ENCODE measurements at places on chromosomes 2 and 18.
A peak's percentile ranks its signal among the peaks of the same experiment; 100 is the strongest.

GRCh38 chr2:189233527-189233926 lies 54.0 kb upstream of the COL5A2 start:
- no peak for DNase-seq

- no peak for DNase-seq
Measured at GRCh38 chr2:4873364-4873763, 818.8 kb upstream of the SOX11 start.

DNA sequence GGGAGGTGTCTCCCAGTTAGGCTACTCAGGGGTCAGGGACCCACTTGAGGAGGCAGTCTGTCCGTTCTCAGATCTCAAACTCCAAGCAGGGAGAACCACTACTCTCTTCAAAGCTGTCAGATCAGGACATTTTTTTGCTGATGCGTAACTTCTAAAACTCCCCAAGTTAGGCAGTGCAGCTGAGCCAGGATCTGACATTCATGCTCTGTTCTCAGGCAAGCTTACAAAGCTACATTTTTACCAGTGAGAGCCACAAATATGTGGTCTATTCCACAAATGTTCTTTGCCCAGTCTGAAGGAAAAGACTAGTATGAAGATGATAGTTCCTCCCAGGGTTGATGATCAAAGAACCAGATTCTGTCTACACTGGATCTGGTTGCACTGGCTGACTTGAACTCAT lies 184.1 kb downstream of the MTCL1 start:
- no peak for DNase-seq

- DNase-seq, result no peak
Measured at GRCh38 chr2:207014424-207014823, 75.1 kb downstream of the CPO start.

- DNase-seq, result no peak
Measured at GRCh38 chr2:136164280-136164776, 46.4 kb upstream of the CXCR4 start.

DNA sequence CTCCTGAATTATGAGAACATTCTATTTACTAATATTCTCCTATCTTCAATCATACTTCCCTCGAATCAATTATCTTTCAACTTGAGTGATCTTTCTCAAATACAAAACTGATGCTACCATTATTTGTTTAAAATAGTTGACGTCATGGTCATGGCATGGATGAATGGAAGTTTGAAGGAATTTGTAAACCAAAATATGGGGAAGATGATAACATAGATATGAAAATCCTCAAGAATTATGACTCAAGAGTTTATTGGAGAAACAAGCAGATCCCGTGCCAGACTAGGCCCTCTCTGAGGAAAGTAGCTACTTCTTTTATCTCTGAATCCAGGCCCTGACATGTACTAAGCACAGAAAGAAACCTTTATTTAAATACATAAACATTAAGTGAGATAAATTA lies 270.4 kb upstream of the MC4R start:
- no peak for DNase-seq

DNA sequence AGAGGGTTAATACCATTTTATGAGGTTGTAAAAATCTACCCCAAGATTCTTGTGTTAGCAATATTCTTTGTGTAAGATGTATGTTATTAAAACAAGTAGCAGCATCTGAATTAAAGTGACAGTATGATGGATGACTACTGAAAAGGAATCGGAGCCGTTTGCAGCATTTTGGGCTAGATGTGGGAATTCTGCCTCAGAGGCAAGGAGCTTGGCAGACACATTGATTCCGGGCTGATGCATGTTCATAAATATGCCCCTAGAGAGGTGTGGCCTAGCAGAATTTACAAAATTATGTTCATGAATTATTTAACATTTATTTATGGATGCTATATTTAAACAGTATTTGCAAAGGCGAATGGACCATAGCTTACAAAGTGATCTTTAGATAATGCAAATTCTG lies 389.0 kb upstream of the ETAA1 start:
- no peak for DNase-seq

DNA sequence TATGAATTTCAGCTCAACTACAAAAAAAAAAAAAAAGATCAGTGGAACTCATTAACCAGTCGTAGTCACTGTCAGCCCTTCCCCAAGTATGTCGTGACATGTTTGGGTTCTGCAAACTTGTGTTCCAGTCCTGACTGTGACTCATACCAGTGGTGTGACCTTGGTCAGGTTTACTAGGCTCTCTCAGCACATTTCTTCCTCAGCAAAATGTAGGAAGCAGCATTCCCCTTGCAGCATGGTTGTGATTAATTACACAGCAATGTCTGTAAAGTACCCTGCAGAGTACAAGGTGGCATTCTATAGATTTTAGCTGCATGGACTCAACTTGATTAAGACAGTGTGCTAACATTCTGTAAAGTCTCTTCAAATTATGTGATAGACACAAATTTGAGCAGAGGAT lies 156.9 kb downstream of the LAMA1 start:
- no peak for DNase-seq

DNA sequence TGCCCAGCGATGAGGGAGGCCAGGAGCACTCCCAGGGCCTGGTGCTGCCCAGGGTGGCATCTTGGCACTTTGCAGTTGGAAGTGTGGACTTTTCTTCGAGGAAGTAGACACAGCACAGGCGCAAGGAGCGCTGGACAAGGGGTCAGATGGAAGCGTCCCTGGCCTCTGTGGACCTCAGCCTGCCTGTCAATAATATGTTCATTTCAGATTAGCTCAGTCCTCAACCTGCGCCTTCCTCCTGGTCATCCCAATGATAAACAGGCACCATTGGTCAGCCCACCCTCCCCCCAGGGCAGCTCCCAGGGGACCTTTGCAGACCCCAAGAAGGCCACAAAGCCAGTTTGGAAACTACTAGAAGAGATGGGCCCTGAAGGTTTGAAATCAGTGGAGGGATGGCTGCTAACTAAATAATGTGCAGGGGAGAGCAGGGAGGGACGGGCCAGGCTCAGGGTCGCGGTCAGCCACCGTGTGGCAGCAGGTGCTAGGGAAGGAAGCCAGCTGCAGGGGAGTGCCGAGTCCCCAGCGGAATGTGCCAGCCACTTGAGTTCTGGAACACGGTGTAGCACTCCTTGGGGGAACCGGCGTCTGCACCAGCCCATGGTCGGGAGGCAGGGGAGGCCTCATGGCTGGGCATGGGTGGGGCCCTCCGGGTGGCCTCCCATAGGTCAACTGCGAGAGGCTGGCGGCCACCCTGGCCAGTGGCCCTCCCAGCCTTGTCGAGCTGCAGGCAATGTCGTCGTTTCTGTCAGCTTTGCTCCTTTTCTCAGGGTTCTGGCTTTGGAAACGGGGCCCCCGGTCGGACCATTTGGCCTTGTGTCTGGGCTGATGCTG lies 59.9 kb downstream of the ADI1 start:
- peak; percentile 83 for DNase-seq

GRCh38 chr2:70745276-70745825 lies 22.6 kb downstream of the ADD2 start:
- no peak for DNase-seq

- DNase-seq, result no peak
Measured at GRCh38 chr2:196233021-196233804, 61.8 kb upstream of the STK17B start.

GRCh38 chr2:142983174-142983573 lies 105.7 kb downstream of the KYNU start:
- DNase-seq, result no peak

GRCh38 chr2:95275151-95275515 lies 884 bp downstream of the PROM2 start:
- DNase-seq, result peak; percentile 24

DNA sequence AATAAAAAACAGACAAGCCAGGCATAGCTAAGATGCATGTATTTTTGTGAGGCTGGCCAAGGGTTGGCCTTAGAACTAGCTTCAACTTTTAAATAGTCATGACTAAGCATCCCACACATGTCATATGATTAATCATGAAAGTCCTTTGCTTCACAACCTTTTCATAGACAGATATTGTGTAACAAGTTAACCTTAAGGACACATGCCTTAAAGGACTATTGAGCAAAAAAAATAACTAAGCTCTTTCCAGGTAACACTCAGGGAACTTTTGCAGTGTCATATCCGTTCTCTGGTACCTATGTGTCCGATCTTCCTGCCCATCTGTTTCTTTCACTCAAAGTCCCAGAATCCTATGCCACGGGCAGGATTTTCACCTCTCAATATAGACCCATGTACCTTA lies 498.4 kb downstream of the STK39 start:
- DNase-seq, result no peak

DNA sequence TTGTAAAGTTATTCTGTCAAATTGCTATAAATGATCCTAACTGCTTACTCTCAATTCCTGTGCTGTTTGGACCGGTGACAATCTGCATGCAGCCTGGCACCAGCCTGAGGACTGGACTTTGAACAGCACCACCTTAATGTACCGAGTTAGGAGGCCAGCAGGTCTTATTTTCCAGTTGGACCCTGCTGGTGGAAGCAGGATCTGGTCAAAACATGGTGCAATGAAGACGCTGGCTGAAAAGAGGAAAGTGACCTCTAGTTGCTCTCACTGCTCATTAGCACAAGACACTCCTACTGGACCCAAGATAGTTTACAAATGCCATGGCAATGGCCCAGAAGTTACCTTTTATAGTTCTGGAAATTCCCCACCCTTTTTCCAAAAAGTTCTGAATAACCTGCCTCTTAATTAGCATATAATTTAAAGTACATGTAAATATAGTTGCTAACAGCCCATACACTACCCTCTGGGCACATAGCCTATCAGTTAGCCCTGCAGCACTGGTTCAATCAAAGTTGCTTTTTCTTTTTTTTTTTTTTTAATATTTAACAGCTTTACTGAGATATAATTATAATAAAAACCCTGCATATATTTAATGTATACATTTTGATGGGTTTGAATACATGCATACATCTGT lies 35.8 kb downstream of the RBKS start:
- no peak for DNase-seq

DNA sequence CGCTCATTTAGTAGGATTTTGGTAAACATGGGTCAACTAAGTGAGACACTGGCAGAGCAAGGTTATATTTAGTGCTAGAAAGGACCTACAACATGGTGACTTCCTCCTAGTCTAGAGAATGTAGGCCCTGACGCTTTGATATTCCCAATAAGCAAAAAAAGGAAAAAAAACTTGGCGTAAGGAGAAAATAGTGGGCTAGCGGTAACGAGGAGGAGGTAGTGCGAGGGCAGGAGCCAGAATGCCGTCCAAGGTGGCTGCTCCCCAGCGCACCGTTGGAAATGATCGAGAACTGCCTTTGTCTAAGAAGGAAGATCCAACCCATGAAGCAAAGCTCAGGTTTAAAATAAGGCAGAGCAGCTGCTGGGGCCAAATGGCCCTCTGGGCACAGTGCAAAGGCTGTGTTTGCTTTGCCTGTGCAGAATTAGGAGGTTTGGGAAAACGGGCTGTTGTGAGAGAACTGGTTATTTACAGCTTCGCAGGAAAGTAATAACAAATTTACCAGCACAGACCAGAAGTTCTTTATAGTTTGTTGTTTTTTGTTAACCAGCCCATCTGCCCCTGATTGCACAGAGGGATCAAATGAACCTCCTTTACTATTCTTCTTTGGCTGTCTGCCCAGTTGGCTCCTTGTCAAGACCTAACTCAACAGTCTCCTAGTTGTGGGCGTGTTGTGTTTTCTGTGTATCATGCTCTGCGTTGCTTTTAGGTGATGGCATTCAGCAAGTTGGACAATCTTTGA lies 86.6 kb downstream of the ITGB1BP1 start:
- DNase-seq, result no peak

DNA sequence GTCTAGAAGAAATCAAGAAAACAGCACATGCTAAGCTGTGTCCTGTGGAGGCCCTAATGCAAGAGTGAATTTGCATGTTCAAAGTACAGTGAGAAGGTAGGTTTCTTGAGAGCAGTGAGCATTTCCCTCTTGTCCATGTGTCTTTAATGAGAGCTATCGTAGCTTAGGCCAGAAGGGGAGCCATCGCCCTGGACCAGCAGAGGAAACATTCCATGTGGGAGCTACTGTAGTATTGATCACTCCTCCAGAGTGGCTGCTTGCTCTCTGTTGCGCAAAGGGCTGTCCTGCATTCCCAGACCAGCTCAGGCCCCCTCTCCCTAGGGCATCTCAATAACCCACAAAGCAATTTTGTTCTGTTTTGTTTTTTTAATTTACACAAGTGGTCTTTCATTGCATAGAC lies 950.1 kb downstream of the CNTNAP5 start:
- no peak for DNase-seq

DNA sequence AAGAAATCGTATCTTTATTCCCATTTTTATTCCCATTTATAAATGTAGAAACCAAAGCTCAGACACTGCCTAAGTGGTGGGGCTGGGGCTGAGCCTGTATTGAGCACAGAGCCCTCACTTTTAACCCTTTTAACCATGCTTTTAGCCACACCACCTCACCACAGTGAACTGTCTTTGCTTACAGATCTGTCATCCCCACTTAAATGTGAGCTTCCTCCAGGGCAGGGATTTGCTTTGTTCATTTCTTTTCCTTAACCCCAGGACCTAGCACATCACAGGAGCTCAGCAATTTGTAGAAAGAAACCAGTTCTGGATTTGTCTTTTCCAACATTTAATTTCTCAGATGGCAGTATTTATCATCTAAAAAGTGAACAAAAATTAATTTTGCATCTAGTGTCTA lies 2.2 kb downstream of the BOD1L2 start:
- no peak for DNase-seq

GRCh38 chr2:121722479-121722878 lies 14.2 kb downstream of the NIFK start:
- DNase-seq, result no peak

DNA sequence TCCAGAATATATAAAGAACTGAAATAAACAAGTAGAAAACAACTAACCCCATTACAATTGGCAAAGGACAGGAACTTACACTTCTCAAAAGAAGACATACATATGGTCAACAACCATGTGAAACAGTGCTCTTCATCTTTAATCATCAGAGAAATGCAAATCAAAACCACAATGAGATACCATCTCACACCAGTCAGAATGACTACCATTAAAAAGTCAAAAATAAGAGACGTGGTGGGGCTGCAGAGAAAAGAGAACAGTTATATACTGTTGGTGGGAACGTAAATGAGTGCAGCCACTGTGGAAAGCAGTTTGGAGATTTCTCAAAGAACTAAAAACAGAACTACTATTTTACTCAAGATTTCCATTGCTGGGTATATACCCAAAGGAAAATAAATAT lies 1696.3 kb upstream of the TMEFF2 start:
- no peak for DNase-seq

DNA sequence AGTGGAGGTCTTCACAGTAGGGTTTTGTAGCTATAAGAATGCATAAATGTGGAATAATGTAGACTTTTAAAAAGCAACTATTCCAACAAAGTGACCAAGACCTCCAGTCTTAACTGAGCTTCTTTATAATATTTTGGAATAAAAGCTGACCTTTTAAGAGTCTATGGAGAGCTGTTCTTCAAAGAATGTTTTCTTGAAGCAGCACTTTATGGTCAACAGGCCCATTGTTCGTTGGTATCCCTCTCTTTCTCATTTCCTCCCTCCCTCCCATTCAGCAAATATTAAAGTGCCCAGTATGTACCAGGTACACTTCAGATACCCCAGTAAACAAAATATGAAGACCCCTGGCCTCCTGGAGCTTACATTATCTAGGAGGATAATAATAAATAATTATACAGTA lies 140.1 kb upstream of the SMAD7 start:
- DNase-seq, result no peak

- DNase-seq, result no peak
Measured at GRCh38 chr2:234251326-234252271, 201.1 kb downstream of the SPP2 start.

GRCh38 chr2:28636491-28636890 lies 115.1 kb upstream of the PPP1CB start:
- DNase-seq, result no peak

All from posterior cingulate gyrus (tissue), 11 donors.